ENCODE measurements at places on chromosomes 13 and 19. TPM values are rescaled to one million over a fixed set of nuclear protein-coding genes. Genes with fewer than 3 reads are reported as not detected.
A peak's percentile ranks its signal among the peaks of the same experiment; 100 is the strongest.

DBP gene
- total RNA-seq: 11.1 TPM

ALOX5AP gene
- total RNA-seq: 13.8 TPM

AMER2 gene
- total RNA-seq: not detected

ZNF304 gene
- total RNA-seq: 12.2 TPM

FOSB gene
- total RNA-seq: 1.6 TPM

DNA sequence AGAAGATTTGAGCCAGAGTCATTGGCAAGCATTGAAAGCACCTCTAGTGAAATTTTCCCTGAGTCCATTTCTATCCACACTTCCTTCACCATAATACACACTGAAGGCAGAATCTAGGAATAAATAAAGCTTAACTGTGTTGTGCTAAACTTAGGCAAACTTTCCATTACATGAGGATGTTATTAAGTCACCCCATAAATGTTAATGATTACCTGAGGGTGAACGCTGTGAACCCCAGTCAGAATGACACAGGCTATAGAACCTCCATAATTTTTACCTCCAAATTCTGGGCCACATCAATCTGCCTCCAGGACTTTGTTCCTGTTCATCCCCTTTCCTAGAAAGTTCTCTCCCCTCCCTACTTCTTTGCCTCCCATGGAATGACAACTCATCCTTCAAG is 71.0 kb downstream of the RAP2A start:
- no peak for DNase-seq

DNA sequence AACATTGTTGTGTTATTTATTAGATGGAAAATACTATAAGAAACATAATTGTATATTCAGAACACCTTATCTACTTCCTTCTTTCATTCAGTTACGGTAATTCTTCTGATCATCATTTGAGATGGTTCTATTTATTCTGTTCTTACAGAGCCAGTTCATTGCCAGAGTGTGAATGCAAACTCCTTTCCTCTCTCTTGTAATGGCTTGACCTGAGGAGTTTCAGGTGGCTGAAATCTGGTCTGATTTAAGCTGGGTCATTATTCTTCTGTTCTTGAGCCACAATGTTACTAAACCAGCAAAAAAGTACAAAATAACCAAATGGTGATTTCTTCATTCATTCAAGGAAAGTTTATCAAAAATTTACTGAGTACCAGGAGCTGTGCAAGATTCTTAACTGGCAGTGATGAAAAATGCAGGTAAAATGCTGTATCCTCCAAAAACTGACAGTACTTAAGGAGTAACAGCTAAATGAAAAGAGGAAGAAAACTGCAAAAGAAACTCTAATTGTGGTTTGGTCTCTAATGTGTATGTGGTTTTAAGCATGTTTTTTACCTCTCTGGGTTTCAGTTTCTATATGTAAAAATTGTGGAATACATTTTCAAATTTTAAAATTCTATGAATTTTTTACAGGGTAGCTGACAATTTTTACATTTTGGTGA is 182.4 kb upstream of the UFM1 start:
- no peak for DNase-seq

DNA sequence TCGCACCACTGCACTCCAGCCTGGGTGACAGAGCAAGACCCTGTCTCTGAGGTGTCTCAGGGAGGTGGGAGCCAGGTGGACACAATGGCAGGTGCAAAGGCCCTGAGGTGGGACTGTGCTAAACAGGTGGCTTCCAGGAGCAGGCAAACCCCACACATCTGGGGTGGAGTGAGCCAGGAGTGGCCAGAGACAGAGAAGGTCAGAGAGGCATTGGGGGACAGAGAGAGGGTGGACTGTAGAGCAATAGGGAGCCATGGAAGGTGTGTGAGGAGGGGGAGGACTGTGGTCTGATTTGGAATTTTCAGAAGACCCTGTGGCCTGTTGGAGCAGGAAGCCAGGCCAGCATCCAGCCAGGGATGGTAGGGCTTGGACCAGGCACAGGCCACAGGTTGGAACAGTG is 4.7 kb downstream of the MEF2B start:
- no peak for DNase-seq

DNA sequence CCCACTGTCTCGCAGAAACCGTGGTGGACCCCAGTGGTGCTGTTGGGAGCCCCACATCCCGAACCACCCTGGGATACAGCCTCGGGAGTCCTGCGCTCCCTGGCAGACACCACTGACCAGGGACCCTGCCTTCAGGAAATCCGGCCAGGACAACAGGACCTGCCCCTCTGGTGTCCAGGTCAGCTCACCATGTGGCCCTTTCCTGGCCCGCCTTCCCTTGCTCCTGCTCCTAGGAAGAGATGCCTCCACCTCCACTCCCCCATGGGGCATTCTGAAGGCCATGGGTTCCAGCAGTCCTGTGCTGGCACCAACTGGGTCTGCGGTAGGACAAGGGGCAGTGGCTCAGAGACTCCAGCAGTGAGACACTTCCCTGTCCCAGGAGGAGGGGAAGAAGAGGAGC is 22.5 kb upstream of the SLC7A10 start:
- peak; percentile 45 for DNase-seq

- DNase-seq: no peak
These were observed 1.4 kb downstream of the MAG start for GRCh38 chr19:35293363-35293739.

GRCh38 chr19:32038021-32038920 is 307.1 kb upstream of the ZNF507 start:
- peak; percentile 27 for DNase-seq

DNA sequence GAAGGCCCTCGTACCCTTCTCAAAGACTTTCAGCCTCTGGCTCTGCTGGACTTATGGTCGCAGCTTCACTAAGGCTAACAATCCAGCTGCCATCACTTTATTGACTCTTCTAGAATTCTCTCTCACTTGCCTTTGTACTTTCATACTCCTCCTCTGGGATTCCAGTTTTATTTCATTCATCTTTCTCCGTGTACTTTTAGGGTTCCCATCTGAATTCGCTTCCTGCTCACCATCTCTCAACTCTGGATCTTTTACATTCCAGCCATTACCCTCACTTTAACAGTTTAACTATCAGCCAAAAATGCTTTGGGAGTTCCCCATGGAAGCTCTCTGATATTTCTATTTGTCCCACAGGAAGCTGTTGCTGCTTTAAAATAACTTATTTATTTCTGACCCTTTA is 149.3 kb upstream of the KL start:
- DNase-seq: no peak

GRCh38 chr13:113749967-113750366 is 9.1 kb upstream of the TMEM255B start:
- DNase-seq: no peak

DNA sequence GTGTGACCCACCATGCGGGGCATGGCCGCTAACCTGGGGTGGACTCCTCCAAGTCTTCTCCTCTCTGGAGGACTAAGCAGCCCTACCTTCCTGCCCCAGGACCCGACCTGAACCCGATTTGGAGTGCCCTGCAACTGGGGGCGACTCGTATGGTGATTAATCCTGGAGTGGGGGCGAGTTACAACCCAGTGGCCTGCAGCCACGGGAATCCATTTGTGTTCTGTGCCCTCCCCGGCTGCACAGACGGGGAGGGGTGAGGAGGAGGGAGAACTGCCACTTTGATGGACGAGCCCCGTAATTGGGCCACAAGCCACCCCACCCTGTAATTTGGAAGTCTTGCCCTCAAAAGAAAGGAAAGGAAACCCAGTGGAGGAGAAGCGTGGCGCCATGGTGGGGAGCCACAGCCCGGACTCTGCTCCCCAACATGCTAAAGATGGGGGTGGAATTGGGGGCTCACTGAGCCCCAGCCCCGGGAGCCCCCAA is 18.0 kb downstream of the PRR36 start:
- no peak for DNase-seq

DNA sequence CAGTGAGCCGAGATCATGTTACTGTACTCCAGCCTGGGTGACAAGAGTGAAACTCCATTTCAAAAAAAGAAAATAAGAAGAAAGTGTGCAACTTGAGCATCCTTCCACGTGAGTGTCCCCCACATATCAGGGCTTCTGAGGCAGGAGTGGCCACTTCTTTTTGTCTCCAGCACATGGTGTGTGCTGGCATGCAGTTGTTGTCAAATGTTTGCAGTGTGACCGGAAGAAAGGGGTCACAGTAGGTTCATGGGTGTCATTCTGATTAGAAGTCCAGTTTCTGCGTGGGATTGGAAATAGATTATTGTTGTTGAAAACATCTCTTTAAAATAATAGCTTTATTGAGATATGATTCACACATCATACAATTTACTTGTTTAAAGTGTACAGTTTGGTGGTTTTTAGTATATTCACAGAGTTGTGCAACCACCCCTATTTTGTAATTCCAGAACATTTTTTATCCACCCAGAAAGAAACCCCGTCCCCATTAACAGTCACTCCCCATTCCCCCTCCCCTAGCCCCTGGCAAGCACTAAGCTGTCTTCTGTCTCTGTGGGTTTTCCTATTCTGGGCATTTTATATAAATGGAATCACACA is 2.2 kb downstream of the CRTC1 start:
- DNase-seq: no peak

DNA sequence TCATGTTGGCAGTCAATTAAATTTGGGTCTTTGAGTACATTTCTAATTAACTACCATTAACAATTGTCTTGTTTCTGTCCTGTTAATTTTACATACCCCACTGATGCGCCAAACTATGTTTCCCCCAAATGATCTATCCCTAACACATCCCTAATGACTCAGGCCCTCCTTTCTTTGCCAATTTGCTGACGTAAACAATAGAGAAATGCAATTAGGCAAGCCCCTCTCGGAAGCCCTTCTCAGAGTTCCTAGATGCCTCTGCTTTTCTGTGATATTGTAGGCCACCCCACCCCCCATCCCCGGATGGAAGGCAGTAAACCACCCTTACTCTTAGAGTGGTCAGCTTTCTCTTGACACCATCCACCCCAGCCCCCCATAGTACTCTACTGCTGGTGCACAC is 74.2 kb downstream of the FLT1 start:
- no peak for DNase-seq

All from mucosa of descending colon (tissue), 3 donors.